A549 treated with Mapracorat at 1 μM for 4 hours (cell line): ENCODE measurements at places on chromosomes 4 and X. TPM values are rescaled to one million over a fixed set of nuclear protein-coding genes. Genes with fewer than 3 reads are reported as not detected.

Gene FUNDC1
- total RNA-seq, result 23.3 to 30.6 TPM (median 25.2 TPM) in 5 replicates

Gene EDA2R
- 10.9 to 12.8 TPM (median 12.4 TPM) in 5 replicates for total RNA-seq

Gene CDS1
- 0.53 to 0.98 TPM (median 0.65 TPM) in 5 replicates for total RNA-seq

Gene ATP6AP1
- total RNA-seq, result 80.3 to 111 TPM (median 104 TPM) in 5 replicates

Gene GDI1
- total RNA-seq, result 96.6 to 108 TPM (median 102 TPM) in 5 replicates

Gene UFSP2
- 11.4 to 14.5 TPM (median 13.6 TPM) in 5 replicates for total RNA-seq

Gene PAGE2B
- not detected in 5 replicates for total RNA-seq

Gene GPR101
- not detected in 5 replicates for total RNA-seq

Gene SGMS2
- 19.3 to 36.2 TPM (median 28.8 TPM) in 5 replicates for total RNA-seq

Gene FHL1
- total RNA-seq, result 23.9 to 26.6 TPM (median 24.7 TPM) in 5 replicates
